ENCODE measurements at places on chromosomes 12 and 14.

GRCh38 chr12:74896186-74896585, 313.5 kb downstream of the KCNC2 start:
- no peak for DNase-seq

GRCh38 chr12:24411948-24412347, 462.5 kb upstream of the SOX5 start:
- DNase-seq, result no peak

- DNase-seq, result no peak
Observed at GRCh38 chr12:7079826-7080125, 12.5 kb downstream of the C1R start.

DNA sequence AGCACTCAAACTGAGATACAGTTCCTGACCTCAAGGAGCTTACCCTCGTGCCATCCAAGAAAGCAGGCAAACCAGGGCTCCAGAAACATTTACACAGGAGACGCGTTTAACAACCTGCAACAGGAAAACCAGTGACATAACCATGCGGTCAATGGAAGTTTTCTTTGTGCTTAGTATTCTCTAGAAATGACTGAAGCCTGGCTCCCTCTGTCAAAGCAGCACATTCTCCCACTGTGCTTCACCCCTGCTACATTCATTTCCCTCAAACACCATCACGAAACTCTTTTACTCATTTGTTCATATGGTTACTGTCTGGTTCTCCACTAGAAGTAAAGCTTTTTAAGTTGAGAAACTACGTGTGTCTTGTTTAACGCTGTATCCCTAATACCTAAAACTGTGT, 161.3 kb upstream of the CCND2 start:
- no peak for DNase-seq

DNA sequence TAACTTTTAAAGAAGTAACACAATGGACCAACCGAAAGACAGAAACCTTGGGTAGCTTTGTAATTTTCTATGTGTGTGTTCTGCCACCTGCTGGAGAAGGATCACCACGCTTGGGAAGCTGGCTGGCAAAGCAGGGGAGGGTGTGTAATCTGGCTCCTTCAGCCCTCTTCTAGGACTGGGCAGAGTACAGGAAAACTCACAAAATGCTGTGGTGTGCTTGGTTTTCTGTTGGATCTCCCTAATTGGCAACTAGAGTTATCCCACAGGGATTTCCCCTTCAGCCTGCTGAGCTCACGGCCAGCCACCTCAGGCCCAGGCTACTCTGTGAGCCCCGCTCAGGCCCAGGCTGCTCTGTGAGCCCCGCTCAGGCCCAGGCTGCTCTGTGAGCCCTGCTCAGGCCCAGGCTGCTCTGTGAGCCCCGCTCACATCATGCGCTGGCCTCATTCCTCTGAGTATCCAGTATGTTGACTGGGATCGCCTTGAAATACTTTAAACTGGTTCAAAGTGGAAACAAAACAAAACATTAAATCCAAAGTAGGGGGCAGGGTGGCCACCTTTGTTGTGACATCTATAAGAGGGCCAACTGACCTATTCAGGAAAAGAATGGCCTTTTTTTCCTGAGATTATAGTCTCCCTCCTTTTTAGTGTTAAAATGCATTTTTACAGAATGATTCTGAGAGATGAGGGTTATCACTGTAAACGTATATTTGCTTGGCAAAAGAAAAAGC, 52.0 kb upstream of the RNU6-8 start:
- DNase-seq, result peak; percentile 86

DNA sequence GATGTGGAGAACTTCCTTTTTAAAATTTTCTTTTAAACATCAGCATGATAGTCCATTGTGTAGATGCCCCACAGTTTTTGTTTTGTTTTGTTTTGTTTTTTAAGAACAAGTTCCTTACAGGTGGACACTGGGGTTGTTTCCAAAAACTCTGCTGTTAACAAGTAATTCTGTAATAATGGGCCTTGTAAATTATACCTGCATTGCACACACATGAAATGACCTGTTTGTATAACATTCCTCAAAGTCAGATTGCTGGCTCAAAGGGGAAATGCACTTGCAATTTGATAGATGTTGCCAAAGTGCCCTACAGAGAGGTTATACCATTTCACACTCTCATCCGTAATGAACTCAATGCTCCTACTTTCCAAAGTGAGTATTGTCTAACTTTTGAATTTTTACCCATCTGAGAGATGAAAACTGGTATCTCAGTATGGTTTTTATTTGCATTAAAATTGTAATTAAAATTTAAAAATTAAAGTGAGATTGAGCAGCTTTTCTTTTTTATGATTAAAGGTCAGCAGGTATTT, 89.2 kb downstream of the SPPL3 start:
- no peak for DNase-seq

DNA sequence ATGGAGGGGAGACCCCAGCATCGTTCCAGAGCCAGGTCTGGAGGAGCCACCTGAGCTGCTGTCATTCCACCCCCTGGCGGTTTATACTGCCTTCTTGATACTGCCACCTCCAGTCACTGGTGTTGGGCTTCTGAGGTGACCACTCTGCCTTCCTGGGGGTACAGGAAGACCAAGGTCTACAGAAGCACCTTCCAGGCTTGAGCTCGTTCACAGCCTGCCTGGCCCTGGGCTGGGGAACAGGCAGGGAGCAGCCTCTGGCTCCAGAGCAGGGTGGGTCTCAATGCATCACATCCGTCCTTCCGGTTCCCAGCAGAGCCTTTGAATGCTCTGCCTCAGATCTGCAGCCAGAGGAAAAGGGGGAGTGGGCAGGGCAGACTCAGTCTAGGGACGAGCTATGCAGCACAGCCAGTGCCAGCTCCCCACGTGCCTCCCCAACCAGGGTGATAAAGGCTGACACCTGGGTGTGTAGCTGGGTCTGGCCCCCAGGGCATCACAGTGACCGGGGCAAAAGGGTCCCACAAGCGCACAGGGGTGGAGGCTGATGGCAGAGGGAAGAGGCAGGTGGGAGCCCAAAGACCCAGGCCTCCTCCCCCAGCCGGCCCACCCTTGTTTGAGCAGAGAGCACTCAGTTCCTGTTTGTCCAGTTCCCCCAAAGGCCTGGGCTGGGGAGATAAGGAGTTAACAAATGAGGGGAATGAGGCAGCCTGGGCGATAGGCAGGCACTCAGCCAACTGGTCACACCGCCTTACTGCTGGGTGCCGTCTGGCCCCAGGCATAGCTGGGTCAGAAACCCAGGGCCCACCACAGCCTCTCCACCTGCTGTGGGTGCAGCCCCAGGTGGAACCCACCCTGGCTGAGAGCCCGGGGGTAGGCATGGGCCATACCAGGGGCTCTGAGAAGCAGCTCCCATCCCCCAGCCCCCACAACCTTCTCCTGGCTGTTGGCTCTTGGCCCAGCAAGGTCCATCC, 17.1 kb downstream of the DEGS2 start:
- DNase-seq, result no peak

GRCh38 chr12:112961074-112961473, 17.2 kb upstream of the OAS2 start:
- DNase-seq, result no peak

DNA sequence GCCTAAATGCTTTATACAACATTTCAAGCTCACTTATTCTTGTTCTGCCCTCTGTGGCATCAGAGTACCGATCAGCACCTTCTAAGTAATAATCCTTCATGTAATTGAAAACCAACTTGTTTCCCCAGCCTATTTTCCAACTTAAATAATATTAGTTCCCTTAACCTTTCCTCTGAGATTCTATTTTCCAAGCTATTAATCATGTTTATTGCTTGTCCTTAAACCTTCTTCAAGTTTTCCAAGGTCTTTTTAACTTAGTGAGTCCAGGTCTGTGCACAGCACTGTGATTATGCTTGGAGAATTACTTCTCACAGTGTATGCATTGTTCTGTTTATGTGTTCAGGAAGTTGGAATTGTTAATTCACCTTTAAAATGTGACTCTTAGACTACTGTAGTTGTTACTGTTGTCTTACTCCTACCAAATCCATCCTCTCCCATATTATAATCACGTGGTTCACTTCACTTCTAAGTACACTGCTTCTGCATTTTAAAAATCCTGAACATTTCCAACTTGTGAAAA, 1039.3 kb upstream of the FOXG1 start:
- DNase-seq, result no peak

DNA sequence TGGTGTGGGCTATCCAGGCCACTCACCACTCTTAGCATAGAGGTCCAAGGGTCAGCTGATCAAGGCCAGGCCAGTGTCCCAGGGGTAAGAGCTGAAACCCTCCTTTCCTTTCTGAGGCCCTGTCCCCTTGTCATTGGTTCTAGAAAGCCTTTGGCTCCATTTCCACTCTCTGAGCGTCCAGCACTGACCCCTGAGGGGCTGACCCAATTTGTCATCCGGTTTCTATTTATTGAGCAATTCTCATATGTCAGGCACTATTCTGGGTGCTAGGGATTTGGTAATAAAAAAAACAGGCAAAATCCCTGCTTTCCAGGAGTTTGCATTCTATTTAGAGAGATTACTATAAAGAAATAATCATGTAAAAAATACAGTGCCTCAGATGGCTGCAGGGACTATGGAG, 3.4 kb downstream of the KRT77 start:
- peak; percentile 11 for DNase-seq

- no peak for DNase-seq
Observed at GRCh38 chr12:56408799-56409417, 40.3 kb downstream of the TIMELESS start.

DNA sequence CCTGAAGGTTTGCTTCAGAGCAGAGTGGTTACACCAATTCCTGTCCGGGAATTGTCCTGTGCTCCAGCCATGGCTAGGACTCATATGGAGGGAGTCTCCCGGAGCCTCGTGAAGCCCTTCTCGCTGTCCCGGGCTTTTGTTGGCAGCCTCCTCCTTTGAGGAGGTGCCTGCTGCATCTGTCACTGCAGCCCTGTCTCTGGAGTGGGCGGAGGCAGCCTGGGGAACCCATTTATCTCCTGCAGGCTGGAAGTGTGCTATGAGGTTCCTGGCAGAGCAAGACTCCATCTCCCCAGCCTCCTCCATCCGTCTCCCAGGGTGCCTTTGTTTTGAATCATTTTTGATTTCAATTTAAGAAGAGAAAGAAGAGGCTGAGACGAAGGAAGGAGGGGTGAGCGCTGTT, 355.3 kb downstream of the GLT1D1 start:
- no peak for DNase-seq

DNA sequence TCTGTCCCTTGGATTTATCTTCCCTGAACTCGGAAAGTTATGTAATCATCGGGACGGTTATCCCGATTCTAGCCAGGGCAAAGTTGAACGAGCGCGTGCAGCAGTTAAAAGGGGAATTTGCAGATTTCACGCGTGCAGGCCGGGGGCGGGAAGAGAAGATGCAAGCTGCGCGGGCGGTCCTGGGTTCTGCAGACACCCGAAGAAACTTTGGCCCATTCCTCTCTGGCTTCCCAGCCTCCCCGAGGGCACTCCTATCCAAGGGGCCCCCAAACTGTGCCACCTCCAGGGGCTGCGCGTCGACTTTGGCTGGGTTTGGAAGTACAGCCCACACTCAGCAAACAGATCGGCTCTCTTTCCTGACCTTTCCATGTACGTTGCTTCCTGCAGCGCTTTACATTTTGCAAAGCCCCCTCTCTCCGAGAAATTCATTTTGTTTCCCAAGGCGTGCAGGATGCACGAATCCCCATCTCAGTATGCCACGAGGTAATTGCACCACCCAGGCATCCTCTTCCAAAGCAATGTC, 941 bp upstream of the PPP1CC start:
- no peak for DNase-seq

DNA sequence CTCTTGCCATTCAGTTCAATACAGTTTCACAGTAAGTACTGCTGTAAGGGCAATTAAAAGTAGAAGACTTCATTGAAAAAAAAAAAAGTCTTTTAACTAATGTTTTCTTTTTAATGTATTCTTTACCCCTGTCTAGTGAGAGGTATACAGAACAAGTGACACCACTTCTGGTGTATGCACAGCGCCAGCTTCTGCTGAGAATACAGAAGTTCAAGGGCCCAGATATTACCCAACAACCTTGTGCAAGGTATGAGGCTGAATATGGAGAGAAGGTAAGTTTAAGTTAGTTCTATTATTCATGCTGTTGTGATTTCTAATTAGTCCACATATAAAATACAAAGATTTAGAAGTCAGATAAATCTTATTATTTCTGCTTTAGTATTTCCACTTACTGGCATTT, 168.7 kb downstream of the CFAP54 start:
- no peak for DNase-seq

DNA sequence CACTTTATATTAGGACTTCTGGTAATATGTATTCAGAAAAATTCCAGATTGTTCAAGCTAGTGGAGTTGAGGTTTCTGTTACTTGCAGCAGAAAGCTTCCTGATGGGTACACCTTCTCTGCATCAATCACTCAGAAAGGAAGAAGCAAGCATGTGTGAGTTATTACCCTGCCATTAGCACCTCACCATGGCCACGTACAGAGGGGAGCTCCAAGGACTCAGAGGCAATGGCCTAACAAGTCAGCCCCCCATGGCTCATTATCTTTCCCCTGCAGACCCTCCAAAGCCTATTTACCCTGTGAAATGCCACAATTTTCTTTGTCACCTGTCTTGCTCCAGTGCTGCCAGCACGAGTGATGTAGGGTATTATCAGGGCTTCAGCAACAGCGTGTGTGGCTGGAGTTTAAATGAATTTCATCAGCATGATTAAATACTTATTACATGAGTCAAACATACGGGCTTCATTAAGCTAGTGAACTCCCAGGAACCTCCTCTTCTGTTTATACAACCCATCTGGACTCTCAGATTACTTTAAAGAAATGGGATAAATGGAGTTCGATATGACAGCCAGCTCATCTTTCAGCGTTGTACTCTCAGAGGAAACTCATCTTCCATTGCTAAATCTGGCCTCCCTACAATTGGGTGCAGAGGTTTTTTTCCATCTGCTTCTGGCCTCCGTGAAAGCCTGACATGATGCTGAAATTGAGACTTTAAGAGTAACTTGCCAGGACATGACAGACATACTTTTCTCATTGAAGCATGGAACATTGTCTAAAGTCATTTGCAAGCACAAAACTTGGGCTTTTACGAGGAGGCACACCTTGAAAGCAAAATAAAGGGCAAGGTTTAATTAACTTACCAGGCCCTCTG, 135.9 kb downstream of the TMEM30B start:
- DNase-seq, result no peak

DNA sequence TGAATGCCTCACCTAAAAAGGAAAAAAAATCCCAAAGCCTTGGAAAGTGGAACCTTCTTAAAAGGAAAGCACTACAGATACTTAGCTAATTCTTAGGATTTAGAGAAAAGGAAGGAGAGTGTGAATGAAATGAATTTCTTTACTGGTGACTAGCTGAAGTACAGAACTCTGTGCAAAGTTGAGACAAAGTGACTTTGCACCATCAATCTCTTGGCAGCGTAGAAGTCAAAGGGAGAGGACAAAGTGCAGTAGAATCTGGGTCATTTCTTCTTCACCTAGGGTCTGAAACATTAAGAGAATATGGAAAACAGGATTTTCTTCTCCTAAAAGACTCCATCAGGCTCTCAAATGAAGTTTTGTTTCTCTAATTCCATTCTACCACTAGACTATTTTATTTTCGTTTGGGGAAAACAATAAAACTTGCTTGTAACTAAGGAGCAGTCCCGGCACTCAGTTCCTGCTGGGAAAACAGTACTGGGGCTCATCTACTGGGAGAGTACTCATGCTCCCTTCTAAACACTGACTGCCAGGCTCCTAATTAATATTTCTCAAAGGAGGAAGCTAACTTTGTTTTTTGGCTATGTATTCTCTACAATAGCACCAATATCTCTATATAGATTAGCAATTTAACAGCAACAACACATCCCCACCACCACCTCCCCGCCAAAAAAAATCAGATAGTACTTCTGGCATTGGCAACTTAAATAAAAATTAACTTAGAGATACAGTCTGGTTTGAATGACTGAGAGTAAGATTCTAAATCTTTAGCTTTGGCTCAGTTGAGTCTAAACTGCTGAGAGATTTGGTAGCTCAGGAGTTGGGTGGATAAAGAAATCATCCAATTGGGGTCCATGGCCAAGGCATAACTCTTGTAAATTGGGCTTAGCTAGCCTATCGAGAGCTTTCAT, 110.7 kb downstream of the SLC15A5 start:
- DNase-seq, result no peak

GRCh38 chr12:66142826-66143225, 12.3 kb upstream of the LLPH start:
- DNase-seq, result no peak
